ENCODE measurements at places on chromosomes 7 and 10. TPM values are rescaled to one million over a fixed set of nuclear protein-coding genes. Genes with fewer than 3 reads are reported as not detected.

The CALML5 gene
- total RNA-seq, result not detected

The GPR146 gene
- total RNA-seq, result 5.6 TPM

The HKDC1 gene
- total RNA-seq, result 0.80 TPM

The CPEB3 gene
- total RNA-seq, result 1.4 TPM

The TFEC gene
- not detected for total RNA-seq

The RHOBTB1 gene
- 0.04 TPM for total RNA-seq

The OR2A5 gene
- not detected for total RNA-seq

All from activated CD4-positive, alpha-beta T cell treated with anti-CD3 and anti-CD28 coated beads for 36 hours (primary cell).